ENCODE measurements at places on chromosomes 4 and X. TPM values are rescaled to one million over a fixed set of nuclear protein-coding genes. Genes with fewer than 3 reads are reported as not detected.

Gene ADGRG4
- not detected for polyA plus RNA-seq

Gene MAGEA9B
- polyA plus RNA-seq = not detected

Gene TCEAL6
- polyA plus RNA-seq = 0.32 TPM

Gene DNAAF6
- 0.08 TPM for polyA plus RNA-seq

DNA sequence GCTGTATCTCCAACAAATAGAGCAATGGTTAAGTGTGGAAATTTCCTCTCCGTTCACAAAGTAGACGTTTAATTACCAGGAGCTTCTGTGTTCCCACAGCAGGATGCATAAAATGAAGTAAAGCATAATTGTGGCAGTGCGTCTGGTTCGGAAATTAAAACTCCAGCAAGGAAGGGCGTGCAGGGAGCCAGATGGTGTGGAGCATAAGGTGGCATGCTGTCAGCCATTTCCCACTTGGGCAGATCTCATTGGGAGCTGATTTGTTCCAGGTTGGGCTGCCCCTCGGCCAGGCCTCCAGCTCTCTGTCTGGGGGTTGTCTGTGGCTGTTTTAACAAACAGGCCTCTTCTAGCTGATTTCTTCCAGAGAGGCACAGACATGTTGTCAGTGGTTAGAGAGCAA, 182.1 kb upstream of the CLNK start:
- DNase-seq = no peak

GRCh38 chrX:7115557-7115956, 32.0 kb upstream of the STS start:
- DNase-seq = no peak

- DNase-seq = no peak
These were observed 97.7 kb downstream of the GATB start for GRCh38 chr4:151663109-151663508.

- no peak for DNase-seq
These were observed 639.5 kb upstream of the AADAT start for GRCh38 chr4:170729236-170729635.

DNA sequence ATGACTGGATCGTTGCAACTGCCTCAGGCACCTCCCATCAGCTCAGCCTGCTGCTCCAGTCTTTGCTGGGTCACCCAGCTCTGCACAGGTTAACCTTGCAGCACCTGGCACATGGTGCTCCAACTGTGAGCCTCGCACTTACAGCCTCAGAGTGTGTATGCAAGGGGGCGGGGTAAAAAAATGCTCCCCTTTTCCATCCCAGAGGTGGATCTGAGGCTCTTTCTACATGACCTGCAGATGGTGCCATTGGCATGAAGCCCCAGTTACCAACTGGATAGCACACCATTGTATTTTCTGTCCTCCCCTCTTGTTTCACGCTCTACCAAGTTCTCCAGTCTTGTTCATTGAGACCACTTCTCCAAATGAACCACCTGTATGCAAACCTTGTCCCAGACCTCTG, 46.2 kb upstream of the TRPC3 start:
- DNase-seq = no peak

DNA sequence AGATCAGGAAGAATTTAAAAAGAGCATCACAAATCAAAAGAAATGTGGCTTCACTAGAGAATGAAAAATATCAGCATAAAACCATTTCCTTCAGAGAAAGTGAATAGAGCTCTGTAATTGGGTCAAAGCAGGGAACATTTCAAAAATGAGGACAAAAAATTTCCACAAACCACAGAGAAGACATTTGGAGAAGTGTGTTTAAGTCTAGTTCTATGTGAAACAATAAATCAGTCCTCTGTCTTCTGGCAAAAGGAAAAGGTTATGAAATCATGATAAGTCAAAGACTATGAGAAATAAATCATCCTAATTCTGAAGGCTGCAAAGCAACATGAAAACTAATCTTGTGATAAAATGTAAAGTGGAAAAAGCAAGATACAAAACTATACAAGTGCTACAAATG, 27.9 kb downstream of the SMPX start:
- DNase-seq = no peak

GRCh38 chrX:107675823-107676555, 47.7 kb downstream of the PRPS1 start:
- DNase-seq = no peak

GRCh38 chrX:25013632-25014365, 2.0 kb downstream of the ARX start:
- no peak for DNase-seq

GRCh38 chr4:7073526-7074390, 5.9 kb upstream of the GRPEL1 start:
- no peak for DNase-seq

GRCh38 chrX:1449036-1449822, 3.5 kb downstream of the ASMTL start:
- no peak for DNase-seq

DNA sequence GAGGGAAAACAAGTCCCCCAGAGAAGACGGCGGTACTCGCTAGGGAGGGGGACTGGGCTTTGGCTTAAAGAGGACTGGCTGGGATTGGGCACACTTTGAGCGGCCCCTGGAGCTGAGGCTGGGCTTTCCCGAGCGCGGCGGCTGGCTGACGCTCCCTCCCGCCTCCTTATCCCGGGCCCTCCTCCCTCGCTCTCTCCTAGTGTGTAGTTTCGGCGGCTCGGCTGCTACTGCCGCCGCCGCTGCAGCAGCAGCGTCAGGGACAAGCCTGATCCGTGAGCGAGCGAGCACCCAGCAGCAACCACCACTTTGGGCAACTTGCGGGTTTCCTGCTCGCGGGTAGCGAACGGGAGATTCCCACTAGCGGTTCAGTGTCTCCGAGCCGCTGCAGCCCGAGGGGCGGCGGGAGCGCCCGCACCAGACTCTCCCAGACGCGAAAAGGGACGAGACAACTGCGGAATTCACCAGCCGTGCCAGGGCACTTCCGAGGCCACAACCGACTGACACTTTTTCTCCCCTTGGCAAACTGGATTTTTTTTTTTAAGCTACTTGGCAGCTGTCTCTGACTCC, 632 bp upstream of the PCDH7 start:
- peak; percentile 37 for DNase-seq

DNA sequence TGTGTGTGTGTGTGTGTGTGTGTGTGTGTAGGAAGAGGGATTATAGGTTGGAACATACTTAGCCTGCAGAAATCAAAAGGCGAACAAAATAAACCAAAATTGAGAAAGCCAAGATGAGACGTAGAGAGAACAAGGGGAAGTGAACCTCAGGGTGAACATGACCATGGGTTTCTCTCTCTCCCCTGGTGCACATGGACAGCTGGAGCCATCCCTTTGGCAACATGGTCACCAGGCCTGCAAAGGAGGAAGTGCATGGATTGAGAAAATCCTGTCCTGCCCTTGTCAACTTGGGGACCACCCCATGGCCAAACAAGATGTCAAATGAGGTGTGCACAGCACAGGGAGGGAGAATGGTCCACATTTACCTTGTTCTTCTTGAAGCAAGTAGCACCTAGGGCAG, 23.1 kb downstream of the LGI2 start:
- no peak for DNase-seq

- DNase-seq = no peak
These were observed 12.7 kb downstream of the WFS1 start for GRCh38 chr4:6282314-6282771.

DNA sequence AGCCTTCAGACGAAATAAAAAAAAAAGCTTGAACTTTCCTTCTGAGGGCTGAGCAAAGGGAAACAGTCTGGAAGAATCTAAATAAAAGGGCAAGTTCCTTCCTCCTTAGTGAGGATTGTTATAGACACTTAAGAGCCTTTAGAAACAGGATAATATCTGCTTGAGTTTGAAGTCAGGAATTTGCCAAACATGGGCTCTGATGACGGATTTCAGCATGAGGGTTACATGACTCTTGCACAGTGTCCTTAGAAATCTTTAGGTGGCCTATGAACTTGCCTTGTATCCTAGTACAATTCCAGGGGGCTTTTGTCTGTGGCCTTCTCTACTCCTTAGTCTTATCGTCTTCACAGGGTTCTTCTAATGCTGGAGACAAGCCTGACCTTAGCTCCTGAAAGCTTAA, 94.1 kb downstream of the RLIM start:
- no peak for DNase-seq

GRCh38 chrX:66051980-66052379, 12.1 kb upstream of the VSIG4 start:
- no peak for DNase-seq

DNA sequence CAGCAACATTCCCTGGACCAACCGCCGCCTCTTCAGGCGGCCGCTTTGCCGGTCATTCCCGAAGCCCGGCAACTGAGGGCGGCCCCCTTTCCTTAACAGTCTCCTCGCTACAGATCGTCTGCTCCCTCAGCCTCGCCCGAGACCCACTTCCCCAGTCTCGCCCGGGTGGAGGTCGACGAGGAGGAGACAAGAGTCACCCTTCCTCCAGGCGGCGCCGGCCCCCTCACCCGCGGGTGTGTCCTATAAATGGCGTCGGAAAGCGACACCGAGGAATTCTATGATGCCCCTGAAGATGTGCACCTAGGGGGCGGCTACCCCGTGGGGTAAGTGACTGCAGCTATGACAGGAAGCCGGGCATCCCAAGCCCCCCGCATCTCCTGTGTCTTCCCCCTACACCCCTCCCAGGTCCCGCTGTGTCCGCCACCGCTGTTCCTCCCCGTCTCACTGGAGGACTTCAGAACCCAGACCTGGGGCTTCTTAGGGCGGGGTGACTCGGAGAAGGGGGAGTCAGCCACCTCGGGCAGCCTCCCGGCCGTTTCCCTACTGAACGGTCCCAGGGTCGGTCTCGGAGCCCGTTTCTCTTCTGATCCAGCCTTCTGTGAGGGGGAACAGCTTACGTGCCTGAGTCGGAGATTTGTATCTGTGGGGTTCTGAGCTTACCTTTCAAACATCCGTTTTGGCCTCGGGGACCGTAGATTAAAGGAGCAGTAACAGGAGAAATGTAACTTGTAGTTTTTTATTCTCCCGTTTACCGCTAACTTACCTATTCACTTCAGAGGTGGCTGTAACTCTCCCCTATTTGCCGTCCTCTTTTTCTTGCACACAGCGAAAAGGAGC, 570 bp downstream of the WDR44 start:
- DNase-seq = no peak

- no peak for DNase-seq
These were observed 743.5 kb downstream of the ARAP2 start for GRCh38 chr4:35500812-35501211.

DNA sequence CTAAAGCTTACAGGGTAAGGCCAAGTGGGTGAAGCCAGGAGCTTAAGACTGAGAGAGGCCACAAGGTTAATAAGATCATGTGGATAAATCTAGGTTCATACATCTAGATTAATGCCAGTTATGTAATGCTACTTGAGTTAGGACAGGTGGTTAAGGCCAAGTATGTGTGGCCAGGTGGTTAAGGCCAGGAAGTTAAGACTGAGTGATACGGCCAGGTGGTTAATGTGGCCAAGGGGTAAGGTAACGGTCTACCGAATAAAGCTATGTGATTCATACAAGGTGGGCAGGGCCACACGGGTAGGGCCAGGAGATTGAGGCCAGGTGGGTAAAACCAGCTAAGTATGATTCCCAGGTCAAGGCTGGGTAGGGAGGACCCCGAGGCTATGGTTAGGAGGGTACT, 223.0 kb downstream of the TACR3 start:
- no peak for DNase-seq
